ENCODE measurements at places on chromosomes 2 and 18.

- DNase-seq, result peak; percentile 2
Measured at GRCh38 chr2:128603411-128603924, 284.8 kb upstream of the HS6ST1 start.

GRCh38 chr2:47031909-47032668, 116.5 kb upstream of the MCFD2 start:
- no peak for DNase-seq

- DNase-seq, result no peak
Measured at GRCh38 chr2:22002066-22002465, 878.3 kb downstream of the TDRD15 start.

DNA sequence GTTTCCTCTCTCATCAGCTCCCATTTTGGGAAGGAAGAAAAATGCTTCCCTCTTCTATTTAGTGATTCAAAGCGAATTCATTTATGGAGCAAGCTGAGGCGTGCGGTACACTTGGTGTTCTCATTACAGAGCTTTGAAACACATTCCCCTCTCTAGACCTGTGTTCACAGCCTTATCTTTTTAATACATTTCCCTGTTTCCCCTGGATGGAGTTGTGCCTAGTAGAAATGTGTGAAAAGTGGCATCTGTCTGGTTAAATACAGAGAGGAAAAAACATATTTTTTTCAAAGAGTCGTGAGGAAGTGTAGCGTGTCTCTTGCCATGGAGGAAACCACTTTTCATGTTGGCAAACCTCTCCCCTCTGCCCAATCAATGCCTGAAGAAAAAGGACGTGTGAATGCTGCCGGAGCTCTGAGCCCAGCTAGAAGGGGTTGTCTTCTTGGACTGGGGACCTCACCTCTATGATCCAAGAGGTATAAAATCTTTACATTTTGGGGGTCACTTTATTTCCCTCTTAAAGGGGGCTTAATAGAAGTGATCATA, 52.4 kb downstream of the DPP4 start:
- no peak for DNase-seq

DNA sequence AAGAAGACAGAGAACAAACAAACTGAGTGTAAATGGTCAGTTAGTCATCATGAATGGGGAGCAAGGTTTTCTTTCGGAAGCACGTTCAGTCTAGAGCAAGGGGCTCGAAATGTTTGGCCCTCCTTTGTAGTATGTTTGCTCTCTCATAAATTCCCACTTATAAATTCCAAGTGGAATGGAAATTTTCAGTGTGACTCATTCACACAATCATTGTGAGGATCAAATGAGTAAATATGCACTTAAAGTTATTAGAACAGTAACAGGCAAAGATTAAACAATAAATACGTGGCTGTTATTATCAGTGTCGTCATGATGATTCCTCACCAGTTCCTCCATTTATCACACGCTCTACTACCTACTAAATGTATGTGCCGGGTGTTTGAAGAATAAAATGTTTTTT, 10.5 kb downstream of the CNGA3 start:
- no peak for DNase-seq

DNA sequence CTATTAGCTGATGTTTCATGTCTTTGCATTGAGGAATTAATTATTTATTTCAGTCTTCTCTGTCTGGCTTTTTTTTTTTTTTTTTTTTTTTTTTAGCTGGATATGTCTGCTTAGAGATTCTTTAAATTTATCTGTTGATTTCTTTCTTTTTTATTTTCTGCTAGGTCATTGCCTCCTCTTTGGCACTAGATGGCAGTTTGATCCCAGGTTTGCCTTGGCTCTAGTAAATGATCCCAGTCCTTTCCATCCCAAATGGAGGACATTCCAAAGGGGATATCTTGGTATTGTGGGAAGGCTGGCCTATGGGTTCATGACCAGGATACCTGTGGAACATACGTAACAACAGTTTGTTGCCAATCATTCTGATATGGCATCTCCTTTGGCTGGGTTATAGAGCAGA, 339.5 kb upstream of the GCFC2 start:
- DNase-seq, result no peak

GRCh38 chr2:178345951-178346350, 105.0 kb downstream of the PRKRA start:
- DNase-seq, result no peak

DNA sequence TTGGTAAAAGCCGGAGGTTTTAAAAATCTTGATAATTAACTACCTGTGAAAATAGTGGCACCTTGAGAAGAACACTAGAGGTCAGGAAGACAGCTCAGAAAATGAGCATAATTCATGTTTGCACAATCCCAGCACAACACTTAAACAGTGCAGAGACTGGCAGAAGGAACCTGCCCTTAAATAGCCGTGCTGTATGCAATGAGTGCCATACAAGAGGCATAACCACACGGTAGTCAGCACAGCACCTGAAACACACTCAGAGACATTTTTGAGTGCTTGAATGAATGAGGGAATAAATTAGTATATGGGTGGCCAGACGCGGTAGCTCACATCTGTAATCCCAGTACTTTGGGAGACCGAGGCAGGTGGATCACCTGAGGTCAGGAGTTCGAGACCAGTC, 164.9 kb downstream of the PAX3 start:
- no peak for DNase-seq

DNA sequence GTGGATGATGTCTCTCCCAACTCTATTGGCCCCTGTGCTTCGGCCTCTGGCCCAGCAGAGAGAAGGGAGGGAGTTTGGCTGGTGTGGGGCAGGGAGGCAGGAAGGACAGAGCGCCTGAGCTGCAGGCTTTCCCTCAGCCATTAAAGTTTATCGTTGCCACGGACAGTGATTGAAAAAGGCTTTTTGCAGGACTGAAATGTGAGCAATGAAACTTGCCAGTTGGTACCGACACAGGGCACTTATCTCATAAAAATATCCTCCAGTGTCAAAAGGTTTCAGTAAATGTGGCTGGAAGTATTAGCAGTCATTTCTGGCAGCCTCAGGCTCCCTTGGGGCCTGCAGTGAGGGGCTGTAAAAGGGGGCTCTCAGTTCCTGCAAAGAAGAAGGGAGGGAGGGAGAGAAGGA, 169.2 kb downstream of the GLI2 start:
- DNase-seq, result no peak

DNA sequence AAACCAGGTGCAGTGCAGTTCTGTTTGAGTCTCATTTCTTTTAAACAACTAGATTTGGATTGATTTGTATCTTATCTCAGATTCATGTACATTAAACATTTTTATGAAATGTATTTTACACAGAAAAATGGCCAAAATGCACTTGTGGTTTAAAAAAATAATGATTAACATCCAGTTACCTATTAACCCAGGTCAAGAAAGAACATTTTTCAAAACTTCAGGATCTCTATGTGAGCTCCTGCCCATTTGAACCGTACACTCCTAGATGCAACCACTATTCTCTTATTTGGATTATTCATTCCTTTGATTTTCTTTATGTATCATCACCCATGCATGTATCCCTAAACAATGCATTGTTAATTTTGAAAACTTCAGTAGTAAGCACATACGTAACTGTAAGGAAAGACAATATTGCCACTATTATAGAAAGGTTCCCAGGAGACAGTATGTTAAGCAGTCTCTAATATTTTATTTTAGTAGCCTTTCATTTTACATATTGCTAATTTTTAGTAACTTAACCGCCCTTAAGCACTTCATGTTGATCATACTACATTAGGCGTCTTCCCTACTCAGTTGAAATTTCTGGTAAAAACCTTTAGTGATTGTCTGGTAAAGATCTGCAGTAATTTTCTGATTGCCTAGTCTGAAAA, 22.7 kb downstream of the RNF138 start:
- DNase-seq, result no peak

DNA sequence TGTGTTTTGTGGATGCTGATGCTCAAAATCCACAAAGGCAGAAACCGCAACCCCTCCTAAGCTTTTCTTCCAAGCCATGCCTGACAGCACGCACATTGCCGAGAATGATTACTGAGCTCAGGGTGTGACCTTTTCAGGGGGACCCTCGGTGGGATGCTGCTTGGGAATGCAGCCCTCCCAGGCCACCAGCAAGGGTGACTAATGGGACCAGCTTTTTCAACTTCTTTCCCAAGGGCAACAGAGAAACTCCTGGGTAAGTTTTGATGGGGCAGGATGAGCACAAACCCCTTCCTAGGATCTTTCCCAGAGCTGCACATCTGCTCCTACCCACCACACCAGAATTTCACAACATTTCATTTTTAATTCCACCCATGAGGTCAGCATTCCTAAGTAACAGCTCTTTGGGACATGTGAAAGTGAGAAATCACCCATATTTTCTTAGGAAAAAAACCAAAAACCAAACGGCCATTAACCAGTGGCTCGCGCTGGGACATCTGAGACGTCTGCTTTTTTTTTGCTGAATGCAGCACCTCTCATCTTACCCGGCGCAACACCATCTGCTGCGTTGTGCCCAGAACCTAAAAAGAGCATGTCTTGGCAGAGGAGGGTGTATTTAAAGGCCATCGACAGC, 119.0 kb downstream of the ARL4C start:
- no peak for DNase-seq

GRCh38 chr2:169961911-169962310, 134.7 kb downstream of the UBR3 start:
- DNase-seq, result no peak

GRCh38 chr18:3715231-3716080, 265.5 kb downstream of the TGIF1 start:
- no peak for DNase-seq

GRCh38 chr2:214203744-214204289, 207.0 kb upstream of the VWC2L start:
- peak; percentile 26 for DNase-seq

GRCh38 chr18:44742718-44743311, 62.1 kb downstream of the SETBP1 start:
- DNase-seq, result peak; percentile 14

GRCh38 chr2:137220438-137220993, 455.2 kb downstream of the THSD7B start:
- DNase-seq, result no peak

GRCh38 chr2:69190743-69191404, 177.9 kb downstream of the ANTXR1 start:
- DNase-seq, result no peak

- DNase-seq, result peak; percentile 76
Measured at GRCh38 chr2:11691076-11691660, 21.2 kb upstream of the NTSR2 start.

- DNase-seq, result no peak
Measured at GRCh38 chr18:56606618-56607017, 31.8 kb downstream of the TXNL1 start.

GRCh38 chr2:39380525-39381150, 56.4 kb downstream of the MAP4K3 start:
- DNase-seq, result no peak

DNA sequence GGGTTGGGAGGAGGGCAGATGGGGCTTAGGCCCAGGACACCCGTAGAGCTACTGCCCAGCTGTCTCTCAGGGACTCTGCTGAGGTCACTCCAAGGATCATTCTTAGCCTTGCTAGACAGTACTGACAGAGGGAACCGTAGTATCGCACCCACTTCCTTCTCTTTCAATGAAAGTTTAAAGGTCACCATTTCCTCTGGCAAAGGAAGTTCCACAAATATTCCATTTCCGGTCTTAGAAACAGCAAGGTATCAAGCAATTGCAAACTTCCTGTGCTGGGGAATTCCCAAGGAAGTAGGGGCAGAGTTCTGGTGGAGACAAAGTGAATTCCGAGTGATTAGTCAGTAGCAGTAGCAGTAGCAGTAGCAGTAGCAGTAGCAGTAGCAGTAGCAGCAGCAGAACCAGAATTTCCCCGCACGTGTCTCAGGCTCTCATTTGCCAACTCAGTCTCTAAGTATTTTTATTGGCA, 24.7 kb downstream of the IL1B start:
- DNase-seq, result peak; percentile 58

GRCh38 chr18:52289392-52289791, 50.6 kb upstream of the DCC start:
- DNase-seq, result no peak

DNA sequence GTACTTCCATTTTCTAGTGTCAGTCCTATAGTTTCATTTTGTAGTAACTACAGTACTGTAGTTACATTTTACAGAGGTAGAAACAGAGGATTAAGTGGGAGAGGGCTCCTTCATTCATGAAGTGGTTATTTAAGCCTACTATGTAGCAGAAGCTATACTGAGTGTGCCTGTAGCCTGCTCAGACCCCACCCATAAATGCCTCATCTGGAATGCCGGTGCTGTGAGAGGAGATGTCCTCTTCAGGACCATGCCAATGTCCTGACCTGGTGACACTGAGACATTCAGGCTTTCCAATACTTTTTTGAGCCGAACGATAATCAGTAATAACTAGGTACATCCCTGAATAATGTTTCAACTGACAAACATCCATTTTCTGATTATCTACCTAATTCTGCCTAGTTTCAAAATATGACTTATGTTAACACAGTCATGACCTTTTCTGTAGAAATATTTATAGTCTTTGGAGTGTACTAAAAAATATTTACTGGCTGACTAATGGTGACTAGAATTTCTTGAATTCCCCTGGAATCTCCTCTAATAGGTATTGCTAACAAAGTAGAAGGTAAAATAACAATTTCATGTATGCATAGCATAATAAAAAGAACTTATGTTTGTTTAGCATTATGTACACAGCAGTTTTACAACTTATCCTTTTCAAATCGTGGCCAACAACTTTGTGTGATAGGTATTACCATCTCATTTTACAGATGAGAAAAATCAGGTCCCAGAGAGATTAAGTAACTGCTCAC, 10.2 kb upstream of the ARHGAP28 start:
- no peak for DNase-seq

DNA sequence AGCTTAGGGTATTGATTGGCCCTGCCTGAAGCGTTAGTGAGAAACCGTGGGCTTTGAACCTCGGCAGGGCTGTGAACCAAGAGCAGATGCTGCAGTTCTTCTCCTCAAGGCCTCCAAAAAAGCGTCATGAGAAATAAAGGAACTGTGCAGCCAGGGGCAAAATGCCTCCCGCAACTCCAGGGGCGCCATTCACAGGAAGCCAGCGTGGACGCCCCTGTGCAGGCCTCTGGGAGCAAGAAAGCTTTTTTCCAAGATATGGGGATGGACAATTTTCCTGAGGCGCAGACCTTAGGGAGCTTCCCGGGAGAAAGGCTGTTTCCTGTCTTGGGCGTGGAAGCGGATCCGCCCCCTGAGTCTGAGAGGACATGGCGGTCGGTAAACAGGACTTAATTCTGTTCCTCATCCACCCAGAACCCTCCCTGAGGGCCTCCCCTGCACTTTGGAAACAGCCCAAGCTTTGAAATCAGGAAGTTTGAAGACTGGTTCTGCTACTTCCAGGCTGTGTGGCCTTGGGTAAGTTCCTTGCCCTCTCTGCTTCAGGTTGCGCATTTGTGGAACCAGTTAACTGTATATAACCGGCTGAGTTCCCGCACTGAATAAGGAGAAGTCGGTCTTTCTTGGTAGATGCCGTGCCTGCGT, 29.6 kb upstream of the CABLES1 start:
- no peak for DNase-seq

GRCh38 chr2:124272261-124272841, 247.3 kb downstream of the CNTNAP5 start:
- DNase-seq, result no peak

DNA sequence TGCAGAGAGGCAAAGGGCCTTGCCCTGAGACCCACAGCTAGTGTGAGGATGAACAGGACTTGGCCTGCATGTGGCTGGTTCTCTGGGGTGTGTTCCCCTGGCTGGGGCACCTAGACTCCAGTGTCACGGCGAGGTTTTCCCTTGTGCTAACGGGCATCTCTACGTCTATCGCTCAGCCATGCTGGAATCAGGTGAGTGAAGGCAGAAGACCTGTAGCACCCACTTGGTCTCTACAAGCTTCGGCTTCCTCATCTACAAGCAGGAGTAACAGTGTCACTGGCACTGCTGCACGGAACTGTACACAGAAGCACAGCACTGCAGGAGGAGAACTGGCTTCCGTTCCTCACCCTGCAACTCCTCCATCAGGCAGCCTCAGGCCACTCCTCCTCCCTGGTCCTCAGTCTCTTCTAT, 30.6 kb downstream of the HS1BP3 start:
- peak; percentile 8 for DNase-seq

Measured in WERI-Rb-1 (cell line).